ENCODE measurements at places on chromosomes 1 and 21.

GRCh38 chr1:29136391-29136915 is 12.8 kb upstream of the TMEM200B start:
- DNase-seq, result no peak

GRCh38 chr1:220575718-220576497 is 48.0 kb downstream of the MARK1 start:
- DNase-seq, result no peak

DNA sequence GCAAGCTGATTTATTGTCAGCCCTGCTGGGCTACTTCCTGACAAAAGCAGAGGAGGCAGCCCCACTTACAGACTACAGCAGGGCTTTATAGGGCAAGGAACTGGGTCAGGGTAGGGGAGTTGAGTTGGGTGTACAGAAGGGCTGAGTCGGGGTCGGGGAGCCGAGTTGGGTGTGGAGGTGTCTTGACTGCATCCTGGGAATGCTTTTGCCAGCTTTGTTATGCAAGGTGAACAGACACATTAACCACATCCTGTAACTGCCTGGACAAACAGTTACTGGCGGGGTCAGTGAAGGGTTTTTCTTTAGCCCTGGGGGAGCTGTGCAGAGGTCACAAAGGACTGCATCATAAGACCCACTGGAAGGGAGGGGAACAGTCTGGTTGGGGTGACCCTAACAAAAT is 39.1 kb upstream of the GBP5 start:
- DNase-seq, result no peak

GRCh38 chr1:54803761-54804470 is 2.8 kb upstream of the TTC22 start:
- no peak for DNase-seq

DNA sequence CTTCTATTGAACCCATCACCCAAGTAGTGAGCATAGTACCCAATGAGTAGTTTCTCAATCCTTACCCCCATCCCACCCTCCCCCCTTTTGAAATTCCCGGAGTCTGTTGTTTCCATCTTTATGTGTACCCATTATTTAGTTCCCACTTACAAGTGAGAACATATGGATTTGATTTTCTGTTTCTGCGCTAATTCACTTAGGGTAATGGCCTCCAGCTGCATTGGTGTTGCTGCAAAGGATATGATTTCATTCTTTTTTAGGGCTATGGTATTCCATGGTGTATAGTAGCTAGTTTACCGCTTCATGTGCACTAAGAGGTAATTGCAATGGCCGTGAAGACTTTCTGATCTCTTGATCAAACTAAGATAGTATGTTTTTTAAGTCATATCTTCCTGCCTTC is 107.5 kb upstream of the SERTAD4 start:
- DNase-seq, result no peak

DNA sequence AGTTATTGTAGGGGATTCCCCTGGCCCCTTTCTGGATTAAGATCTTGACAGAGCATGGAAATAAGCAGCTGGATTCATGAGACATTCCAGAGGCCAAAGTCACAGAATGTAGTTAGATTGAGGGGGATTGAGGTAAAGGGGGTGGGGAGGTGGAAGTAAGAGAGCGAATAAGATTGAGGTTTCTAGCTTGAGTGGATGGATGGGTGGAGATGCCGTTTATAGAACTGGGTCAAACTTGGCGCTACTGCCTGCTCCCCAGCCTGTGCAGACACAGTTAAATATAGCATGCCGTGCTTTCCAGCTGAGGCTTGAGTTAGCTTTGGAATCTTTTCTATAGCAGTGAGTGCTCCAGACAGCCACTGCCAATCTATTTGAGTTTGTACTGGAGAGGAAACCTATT is 85.7 kb downstream of the DYRK1A start:
- no peak for DNase-seq

DNA sequence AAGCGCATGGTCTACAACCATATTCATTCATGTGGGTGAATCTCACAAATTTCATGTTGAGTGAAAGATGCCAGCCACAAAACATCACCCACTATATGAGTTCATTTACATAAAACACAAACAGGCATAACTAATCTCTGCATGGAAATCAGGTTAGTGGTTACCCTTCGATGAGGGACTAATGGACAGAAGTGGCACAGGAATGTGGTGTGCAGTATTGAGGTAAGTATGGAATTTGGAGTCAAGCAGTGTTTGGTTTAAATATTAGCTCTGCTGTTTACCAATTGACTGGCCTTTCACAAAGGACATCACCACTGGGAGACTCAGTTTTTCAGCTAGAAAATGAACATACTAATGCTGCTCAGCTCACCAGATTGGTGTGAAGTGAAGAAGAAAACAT is 24.2 kb downstream of the CCDC185 start:
- no peak for DNase-seq

DNA sequence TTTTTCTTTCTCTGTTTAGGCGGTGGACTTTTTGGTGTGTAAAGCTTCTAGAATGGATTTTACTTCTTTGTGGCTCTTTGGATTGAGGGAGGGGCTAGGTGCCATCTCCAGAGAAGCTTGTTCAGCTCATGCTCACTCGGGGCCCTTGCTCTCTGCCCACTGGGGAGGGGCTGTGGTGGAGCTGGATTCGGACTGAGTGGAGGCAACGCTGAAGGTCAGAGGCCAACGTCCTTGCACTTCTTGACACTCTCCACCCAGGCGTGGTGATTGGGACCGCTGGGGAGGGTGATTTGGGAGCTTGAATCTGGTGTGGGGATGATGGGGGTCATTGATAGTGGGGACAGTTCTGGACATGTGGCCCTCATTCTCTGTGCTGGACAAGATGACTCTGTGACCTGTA is 52.6 kb downstream of the ADARB1 start:
- no peak for DNase-seq

GRCh38 chr1:225368036-225368552 is 59.7 kb downstream of the LBR start:
- DNase-seq, result no peak

DNA sequence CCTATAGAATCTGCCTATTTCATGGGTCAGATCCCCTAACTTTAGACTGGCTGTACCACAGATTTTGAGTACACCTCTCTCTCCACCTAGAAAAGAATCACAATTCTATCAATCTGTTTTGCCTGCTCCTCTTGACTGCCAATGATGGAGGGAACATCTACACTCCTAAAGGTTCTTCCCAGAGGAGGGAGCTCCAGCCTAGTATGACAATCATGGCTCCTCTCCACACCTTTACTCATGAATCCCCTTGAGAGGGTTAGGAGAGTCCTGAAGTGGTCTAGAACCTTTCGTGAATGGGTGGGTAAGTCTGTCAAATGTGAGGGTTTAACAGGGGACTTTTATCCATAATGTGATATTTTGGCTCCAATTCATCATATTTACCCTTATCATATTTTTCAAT is 48.0 kb downstream of the DNAI4 start:
- DNase-seq, result no peak

DNA sequence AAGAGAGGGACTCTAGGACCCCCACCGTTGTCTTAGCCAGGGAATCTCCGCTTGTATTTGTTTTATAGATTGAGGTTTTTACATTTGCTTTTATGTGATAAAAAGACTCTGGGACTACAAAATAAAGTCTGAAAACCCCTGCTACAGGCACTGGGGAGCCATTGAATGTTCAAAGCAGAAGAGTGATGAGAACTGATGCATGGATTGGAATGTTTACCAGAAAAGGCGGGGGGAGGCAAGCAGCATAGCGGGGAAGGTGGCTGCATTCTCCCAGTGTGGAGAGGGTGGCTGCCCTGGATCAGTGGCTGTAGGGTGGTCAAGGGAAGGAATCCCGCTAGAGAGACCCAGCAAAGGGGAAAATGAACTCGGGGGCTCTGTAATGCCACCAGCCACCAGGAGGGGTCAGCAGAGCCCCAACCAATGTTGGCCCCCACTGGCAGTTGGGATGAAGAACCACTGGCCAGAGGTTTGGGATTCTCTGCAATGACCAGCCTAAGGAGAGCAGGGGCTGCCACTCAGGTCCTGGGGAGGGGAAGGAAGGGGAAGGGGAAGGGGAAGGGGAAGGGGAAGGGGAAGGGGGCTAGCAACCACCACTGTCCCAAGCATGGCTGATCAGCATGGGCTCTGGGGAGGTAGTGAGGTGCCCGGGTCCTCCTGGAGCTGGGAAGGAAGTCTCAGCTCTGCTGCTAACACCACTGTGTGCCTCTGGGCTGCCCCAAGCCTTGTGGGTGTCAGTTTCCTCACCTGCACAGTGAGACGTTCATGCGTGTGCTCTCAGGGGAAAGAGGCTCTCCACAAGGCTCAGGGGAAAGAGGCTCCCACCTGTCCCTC is 19.2 kb upstream of the PEF1 start:
- DNase-seq, result peak; percentile 73

- peak; percentile 87 for DNase-seq
Measured at GRCh38 chr1:46394108-46394871, at the start of gene FAAH. Gene FAAH (plus strand): TSS chr1:46394317. CDS start chr1:46394349, 32 bp downstream.
